T47D (cell line): ENCODE measurements at places on chromosomes 1 and 21.

GRCh38 chr1:54483875-54484437 is 64.1 kb upstream of the ACOT11 start:
- DNase-seq: no peak

DNA sequence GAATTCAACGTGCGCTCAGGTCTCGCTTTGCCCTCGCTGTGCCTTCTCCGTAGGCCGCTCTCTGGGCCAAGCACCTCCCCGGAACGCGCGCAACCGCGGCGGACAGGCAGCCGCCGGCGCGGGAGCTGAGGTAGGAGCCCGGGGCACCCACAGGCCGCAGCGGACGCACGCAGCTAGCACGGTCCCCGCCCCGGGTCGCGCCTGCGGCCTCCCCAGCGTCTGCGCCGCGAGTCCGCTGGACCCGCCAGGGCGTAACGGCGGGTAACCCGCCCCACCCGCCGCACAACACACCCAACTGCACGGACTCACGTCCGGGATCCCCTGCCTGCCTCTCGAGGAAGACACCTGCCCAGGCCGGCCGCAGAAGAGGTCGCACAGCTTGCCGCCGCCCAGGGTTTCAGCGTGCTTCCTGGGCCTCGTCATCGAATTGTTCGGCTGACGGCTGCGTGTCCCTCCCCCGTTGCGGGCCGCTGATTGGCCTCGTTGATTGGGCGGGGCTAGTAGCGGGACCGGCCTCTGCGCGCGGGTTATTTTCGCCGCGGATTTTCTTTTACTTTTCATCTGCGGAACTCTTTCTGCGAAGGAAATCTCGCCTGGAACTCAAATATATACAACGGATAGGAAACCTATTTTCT is at the start of gene CLCC1:
TSS of gene CLCC1 (minus strand) at position 433 of the 635 bp plus-strand sequence. CDS start 13,047 bp downstream, outside the sequence.
- peak; percentile 91 for DNase-seq

DNA sequence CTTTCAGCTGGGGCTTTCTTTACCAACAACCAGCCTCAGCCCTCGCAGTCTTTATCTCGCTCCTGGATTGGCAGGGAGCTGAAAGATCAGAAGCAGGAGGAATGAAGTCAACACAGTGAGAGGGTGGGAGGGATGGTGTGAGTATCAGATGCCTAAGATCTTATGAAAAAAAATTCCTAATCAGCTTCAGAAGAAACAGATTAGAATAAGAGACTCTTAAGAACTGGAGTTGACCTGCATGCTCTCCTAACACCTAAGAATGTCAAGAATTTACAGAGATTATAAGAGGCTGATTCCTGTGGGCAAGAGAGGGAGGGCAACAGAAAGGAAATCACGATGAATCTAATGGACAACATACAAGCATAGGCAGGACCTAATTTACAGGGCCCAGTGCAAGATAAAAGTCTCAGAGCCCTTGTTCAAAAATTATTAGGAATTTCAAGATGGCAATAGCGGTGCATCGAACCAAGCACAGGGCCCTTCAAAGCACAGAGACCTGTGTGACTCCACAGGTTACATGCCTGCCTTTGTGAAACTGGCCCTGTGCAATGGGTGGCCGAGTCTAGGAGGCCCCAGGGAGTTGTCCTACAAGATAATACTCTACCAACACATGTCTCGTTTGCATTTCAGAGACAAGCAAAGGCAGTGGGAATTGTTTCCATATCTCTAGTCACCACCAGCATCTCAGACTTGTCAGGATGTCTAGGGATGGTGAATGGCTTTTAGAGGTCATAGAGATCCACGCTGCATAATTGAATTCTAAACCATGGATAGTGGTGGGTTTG is 65.3 kb upstream of the PPP2R5A start:
- no peak for DNase-seq

GRCh38 chr1:221708987-221709386 is 32.9 kb downstream of the DUSP10 start:
- peak; percentile 16 for DNase-seq

GRCh38 chr1:21154717-21155116 is 22.0 kb downstream of the EIF4G3 start:
- DNase-seq: no peak

DNA sequence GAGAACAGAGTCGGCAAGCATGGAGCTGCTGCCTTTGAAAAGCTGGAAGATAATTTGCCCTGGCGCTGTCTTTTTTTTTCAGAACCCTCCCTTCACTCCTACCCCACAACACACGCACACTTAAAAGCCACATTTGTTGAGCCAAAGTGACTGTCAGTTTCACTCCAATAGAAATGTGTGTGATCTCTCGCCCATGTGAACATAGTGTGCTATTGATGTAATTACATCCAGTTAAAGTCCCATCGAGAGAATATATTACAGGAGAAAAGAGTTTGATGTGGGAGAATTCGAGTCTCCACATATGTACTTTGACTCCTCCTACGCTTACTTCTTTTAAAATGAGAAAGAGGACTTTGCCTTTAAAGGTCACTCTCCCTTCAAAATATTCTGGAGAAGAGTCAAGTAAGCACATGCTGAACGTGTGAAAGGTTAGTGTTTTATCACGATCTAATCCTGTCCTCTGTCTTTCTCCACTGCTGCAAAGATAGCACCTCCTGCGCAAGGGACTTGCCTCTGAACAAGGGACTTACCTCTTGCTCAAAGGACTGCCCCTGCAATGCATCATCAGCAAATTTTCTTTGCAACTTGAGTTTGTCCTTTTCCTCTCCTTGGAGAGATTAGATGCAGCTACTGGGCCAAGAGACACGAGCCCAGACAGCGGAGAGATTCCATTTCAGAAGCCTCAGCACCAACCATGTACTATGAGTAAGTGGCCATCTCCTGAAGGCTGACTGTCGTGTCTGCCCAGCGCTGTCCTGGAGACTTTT is 613.9 kb downstream of the PTPRU start:
- no peak for DNase-seq

GRCh38 chr1:231194843-231195516 is 33.1 kb downstream of the TRIM67 start:
- DNase-seq: no peak

- peak; percentile 62 for DNase-seq
Measured at GRCh38 chr1:109214695-109215623, 1.2 kb downstream of the SARS1 start.

DNA sequence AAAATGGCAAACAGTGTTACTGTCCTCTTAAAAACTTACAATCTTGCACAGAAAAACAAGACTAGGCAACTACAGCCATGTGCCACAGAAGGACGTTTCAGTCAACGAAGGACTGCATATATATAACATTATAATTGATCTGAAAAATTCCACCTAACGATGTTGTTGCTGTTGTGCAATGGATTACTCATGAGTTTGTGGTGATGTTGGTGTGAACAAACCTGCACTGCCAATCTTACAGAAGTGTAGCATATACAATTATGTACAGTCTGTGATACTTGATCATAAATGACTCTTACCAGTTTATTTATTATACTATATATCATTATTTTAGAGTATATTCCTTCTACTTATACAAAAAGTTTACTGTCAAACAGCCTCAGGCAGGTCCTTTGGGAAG is 6.8 kb upstream of the VAMP4 start:
- DNase-seq: no peak

- no peak for DNase-seq
Measured at GRCh38 chr1:41455479-41456332, 28.8 kb downstream of the EDN2 start.

- peak; percentile 96 for DNase-seq
Measured at GRCh38 chr1:6220236-6220635, 14.3 kb downstream of the RNF207 start.

DNA sequence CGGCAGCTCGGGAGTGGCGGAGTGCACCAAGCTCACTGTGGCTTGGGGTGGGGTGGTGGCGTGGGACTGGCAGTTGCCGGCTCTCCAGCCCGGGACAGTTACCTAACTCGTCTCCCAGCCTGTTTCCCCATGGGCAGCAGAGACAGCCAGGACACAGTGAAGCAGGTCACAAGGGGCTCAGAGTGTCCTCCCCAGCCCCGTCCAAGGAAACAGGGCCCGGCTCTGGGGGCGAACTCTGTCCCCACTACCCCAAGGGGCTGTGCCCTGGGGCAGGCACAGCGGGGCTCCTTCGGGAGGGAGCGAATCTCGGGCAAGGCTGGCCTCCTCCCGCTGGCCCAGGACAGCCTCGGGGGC is 759 bp downstream of the GPR157 start:
- DNase-seq: peak; percentile 33
